ENCODE measurements at places on chromosomes 2 and 18. TPM values are rescaled to one million over a fixed set of nuclear protein-coding genes. Genes with fewer than 3 reads are reported as not detected.

GRCh38 chr18:75391279-75392225 is 36.0 kb downstream of the SMIM21 start:
- no peak for DNase-seq
- no peak overlapping the region for H3K4me3 ChIP-seq
- H3K4me1 ChIP-seq: no peaks in the 10 kb centered on the region
- no peaks in the 10 kb centered on the region for H3K27me3 ChIP-seq

- H3K27ac ChIP-seq: no peak overlapping the region
- H3K4me3 ChIP-seq: no peak overlapping the region
- no peak for DNase-seq
- H3K36me3 ChIP-seq: no peaks in the 10 kb centered on the region
- no peaks in the 10 kb centered on the region for H3K4me1 ChIP-seq
- no peaks in the 10 kb centered on the region for H3K27me3 ChIP-seq
Measured at GRCh38 chr2:39620067-39620466, 45.6 kb upstream of the TMEM178A start.

DNA sequence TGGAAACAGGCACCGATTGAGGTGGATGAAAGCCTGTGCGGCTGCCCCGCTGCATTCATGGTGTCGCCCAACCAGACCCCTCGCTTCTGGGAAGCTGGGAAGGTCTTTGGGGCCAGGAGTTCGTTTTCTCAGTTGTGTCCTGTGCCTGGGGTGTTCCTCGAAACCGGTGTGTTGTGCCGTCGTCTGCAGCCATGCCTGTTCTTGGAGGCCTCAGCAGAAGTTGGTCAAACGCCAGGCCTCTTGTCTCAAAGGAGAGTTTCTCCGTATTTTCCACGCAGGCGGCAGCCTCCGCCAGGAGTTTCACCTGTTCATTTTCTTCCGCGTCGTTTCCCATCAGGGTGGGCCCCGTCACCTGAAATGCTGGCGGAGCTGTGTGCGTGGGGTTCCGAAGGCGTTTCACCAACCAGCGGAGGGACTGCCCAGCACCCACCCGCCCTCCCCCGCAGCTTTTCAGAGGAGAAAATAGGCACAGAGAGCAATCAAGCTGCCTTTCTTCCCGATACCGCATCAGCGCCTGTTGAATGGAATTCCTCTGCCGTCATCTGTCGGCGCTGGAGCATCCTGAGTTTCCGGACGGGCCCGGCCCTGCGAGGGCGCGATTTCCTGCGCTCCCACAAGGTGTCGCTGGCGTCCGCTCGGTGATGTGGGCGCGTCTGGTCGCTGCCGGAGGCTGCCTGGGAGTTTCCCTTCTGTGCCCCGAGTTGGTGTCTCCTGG is 17.0 kb upstream of the NFATC1 start:
- H3K4me3 ChIP-seq: no peak overlapping the region
- peak; percentile 77 for DNase-seq
- H3K36me3 ChIP-seq: peaks cover 24% of the 10 kb centered on the region

The AQP4 gene
- 26.2 TPM for polyA plus RNA-seq

- DNase-seq: no peak
- no peak overlapping the region for H3K4me3 ChIP-seq
- no peaks in the 10 kb centered on the region for H3K36me3 ChIP-seq
- peaks cover 2% of the 10 kb centered on the region for H3K27me3 ChIP-seq
Measured at GRCh38 chr18:80022613-80023012, 11.6 kb upstream of the RBFA start.

The CTDP1 gene
- polyA plus RNA-seq: 17.6 TPM

The TMEM37 gene
- 0.96 TPM for polyA plus RNA-seq

The FBXO11 gene
- 30.8 TPM for polyA plus RNA-seq

GRCh38 chr18:420661-421246 is 79.7 kb downstream of the COLEC12 start:
- no peak overlapping the region for H3K4me3 ChIP-seq
- no peaks in the 10 kb centered on the region for H3K4me1 ChIP-seq
- no peaks in the 10 kb centered on the region for H3K27me3 ChIP-seq
- no peaks in the 10 kb centered on the region for H3K36me3 ChIP-seq
- H3K27ac ChIP-seq: no peak overlapping the region
- no peak for DNase-seq

DNA sequence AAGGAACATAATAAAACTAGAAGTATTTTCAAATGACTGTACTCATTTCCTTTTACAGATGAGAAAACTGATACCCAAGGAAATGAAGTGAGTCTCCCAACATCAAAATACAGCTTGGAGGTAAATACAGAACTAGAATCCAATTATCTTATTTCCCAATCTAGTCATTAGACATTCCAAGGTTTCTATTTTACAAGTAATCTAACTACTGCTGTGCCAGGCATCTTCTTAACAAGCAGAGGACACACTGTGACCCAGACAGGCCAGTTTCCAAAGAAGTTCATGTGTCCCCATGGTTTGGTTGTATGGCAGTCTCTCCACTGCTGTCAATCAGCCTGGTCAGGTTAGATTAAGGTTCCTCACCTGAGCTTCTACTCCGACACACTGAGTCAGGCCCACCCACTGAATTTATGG is 143.5 kb downstream of the THADA start:
- DNase-seq: no peak
- H3K4me3 ChIP-seq: no peak overlapping the region
- no peaks in the 10 kb centered on the region for H3K36me3 ChIP-seq
- peaks cover 24% of the 10 kb centered on the region for H3K4me1 ChIP-seq
- H3K27ac ChIP-seq: no peak overlapping the region

DNA sequence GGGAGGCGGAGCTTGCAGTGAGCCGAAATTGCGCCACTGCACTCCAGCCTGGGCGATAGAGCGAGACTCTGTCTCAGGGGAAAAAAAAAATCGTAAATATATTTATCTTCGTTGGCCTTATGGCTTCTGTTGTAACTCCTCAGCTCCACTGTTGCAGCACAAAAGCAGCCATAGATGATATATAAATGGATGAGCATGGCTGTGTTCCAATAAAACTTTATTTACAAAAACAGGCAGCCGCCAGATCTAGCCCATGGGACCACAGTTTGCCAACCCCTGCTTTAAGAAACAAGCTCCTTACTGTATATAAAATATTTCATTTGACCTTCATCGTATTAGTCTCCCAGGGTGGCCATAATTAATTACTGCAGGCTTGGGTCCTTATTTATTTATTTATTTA is 20.1 kb downstream of the ST8SIA3 start:
- no peaks in the 10 kb centered on the region for H3K36me3 ChIP-seq
- H3K4me1 ChIP-seq: no peaks in the 10 kb centered on the region
- H3K4me3 ChIP-seq: no peak overlapping the region
- no peak for DNase-seq
- no peaks in the 10 kb centered on the region for H3K27me3 ChIP-seq
- no peak overlapping the region for H3K27ac ChIP-seq

The IL36B gene
- polyA plus RNA-seq: not detected

DNA sequence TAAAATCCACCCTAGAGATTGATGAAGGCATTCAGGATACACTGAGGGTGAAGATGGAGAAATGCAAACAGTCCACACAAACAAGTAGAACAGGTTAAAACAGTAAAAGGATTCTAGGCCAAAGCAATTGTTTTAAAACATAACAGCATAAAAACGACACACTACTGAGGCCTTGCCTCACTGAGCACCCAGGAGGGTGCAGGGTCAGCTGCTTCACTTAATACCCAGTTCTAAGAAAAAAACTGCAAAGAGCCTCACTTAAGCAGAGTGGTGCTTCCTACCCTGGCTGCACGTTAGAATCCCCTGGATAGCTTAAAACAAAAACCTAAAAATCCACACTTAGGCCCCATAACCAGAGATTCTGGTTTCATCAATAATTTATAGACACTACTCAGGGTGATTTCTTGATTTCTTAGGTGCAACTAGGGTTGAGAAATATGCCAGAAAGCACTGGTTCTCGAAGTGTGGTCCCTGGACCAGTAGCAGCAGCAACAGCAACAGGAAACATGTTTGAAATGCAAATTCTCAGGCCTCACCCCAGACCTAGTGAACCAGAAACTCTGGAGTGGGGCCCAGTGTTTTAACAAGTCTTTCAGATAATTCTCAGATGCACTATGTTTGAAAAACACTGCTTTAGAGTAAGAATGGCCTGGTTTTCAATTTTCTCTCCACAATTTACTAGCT is 279.1 kb downstream of the ZEB2 start:
- no peaks in the 10 kb centered on the region for H3K27me3 ChIP-seq
- no peak for DNase-seq
- no peak overlapping the region for H3K27ac ChIP-seq
- H3K36me3 ChIP-seq: no peaks in the 10 kb centered on the region
- H3K4me3 ChIP-seq: no peak overlapping the region
- peaks cover 8% of the 10 kb centered on the region for H3K4me1 ChIP-seq

GRCh38 chr2:203143391-203143790 is 95.4 kb upstream of the CYP20A1 start:
- no peak overlapping the region for H3K27ac ChIP-seq
- no peak overlapping the region for H3K4me3 ChIP-seq
- peaks cover 53% of the 10 kb centered on the region for H3K36me3 ChIP-seq
- no peaks in the 10 kb centered on the region for H3K4me1 ChIP-seq
- no peaks in the 10 kb centered on the region for H3K27me3 ChIP-seq
- no peak for DNase-seq

- H3K27me3 ChIP-seq: no peaks in the 10 kb centered on the region
- H3K27ac ChIP-seq: no peak overlapping the region
Measured at GRCh38 chr2:41580806-41581205, 467.0 kb upstream of the PKDCC start.

- H3K36me3 ChIP-seq: peaks cover 86% of the 10 kb centered on the region
- no peaks in the 10 kb centered on the region for H3K27me3 ChIP-seq
- H3K27ac ChIP-seq: no peak overlapping the region
- peaks cover 36% of the 10 kb centered on the region for H3K4me1 ChIP-seq
- DNase-seq: peak; percentile 13
Measured at GRCh38 chr2:239153806-239154591, 246.8 kb downstream of the HDAC4 start.

- no peaks in the 10 kb centered on the region for H3K4me1 ChIP-seq
- no peak for DNase-seq
Measured at GRCh38 chr2:212843409-212844199, 305.0 kb upstream of the ERBB4 start.

The STPG4 gene
- polyA plus RNA-seq: not detected

- no peaks in the 10 kb centered on the region for H3K27me3 ChIP-seq
- DNase-seq: no peak
- H3K36me3 ChIP-seq: peaks cover 97% of the 10 kb centered on the region
- no peaks in the 10 kb centered on the region for H3K4me1 ChIP-seq
- no peak overlapping the region for H3K4me3 ChIP-seq
Measured at GRCh38 chr2:25270061-25270460, 71.7 kb downstream of the DNMT3A start.

The TMBIM1 gene
- 167 TPM for polyA plus RNA-seq

The MALL gene
- polyA plus RNA-seq: 2.6 TPM

GRCh38 chr2:67997903-67998302 is 64.9 kb downstream of the C1D start:
- H3K27ac ChIP-seq: no peak overlapping the region
- peaks cover 2% of the 10 kb centered on the region for H3K27me3 ChIP-seq
- H3K4me3 ChIP-seq: no peak overlapping the region
- no peaks in the 10 kb centered on the region for H3K36me3 ChIP-seq
- DNase-seq: no peak
- H3K4me1 ChIP-seq: no peaks in the 10 kb centered on the region

DNA sequence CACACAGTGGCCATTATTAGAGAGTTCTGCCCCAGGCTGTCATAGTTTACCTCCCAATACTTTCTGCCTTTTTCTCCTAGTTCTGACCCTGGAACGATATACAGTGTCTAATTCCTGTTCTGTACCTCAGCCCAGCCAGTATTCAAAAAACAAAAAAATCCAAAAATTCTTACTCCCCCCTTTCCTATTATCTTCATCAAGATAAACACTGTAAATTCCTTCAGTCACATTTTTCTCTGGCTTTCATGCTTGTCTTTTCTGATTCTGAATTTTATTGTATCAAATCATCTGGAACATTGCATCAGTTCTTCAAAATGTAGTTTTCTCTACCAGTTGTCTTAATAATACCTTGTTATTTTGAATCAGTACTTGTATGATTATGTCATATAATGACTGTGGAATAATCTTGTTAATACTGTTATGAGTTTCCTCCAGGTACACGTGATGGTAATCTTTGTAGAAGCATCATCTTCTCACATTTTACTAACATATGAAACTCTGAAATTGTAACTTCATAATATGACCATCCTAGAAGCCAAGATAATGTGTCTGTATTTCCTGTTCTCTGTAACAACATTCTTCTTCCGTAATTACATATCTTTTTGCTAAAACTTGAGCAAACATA is 79.0 kb upstream of the NOSTRIN start:
- no peaks in the 10 kb centered on the region for H3K4me1 ChIP-seq
- no peaks in the 10 kb centered on the region for H3K27me3 ChIP-seq
- DNase-seq: no peak
- no peaks in the 10 kb centered on the region for H3K36me3 ChIP-seq
- H3K4me3 ChIP-seq: no peak overlapping the region
- no peak overlapping the region for H3K27ac ChIP-seq

DNA sequence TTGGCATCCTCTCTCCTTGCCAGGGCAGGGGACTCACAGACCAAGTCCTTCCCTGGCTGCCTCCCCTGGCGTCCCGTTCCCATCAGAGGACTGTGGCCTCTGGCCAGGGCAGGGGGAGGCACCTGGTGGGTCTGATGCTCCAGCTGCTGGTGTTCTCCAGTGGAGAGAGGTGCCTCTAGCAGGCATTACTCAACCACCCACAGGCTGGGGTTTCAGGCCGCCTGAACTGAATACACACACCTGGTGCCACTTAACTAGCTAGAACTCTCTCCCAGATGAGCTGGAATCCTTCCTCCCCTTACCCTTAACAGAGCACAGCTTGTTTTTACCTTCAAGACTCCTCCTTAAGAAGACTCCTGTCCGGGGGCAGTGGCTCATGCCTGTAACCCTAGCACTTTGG is 37.7 kb upstream of the CNGA3 start:
- no peaks in the 10 kb centered on the region for H3K27me3 ChIP-seq
- no peak overlapping the region for H3K27ac ChIP-seq
- no peak overlapping the region for H3K4me3 ChIP-seq
- H3K36me3 ChIP-seq: no peaks in the 10 kb centered on the region
- no peak for DNase-seq
- no peaks in the 10 kb centered on the region for H3K4me1 ChIP-seq

The ICA1L gene
- 0.65 TPM for polyA plus RNA-seq

- H3K27me3 ChIP-seq: no peaks in the 10 kb centered on the region
- no peaks in the 10 kb centered on the region for H3K4me1 ChIP-seq
- no peak overlapping the region for H3K4me3 ChIP-seq
- DNase-seq: no peak
- H3K36me3 ChIP-seq: no peaks in the 10 kb centered on the region
- H3K27ac ChIP-seq: no peak overlapping the region
Measured at GRCh38 chr2:202848813-202849212, 22.8 kb downstream of the ICA1L start.

DNA sequence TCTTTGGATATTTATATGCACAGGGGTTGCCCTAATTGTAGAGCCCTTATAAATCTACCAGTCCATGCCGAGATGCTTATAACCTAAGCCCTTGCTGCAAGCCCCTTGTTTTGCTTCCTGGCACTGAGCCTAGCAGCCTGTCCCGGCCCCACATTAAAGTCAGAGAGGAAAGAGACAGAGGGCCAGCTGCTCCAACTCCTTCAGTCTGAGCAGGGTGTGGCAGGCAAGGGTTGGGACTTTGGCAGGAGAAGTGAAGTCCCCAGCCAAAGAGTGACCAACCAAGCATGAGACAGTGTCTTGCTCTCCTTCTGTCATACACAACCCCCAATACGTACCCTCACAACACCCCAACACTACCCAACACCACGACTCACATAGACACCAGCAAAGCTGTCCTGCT is 54.7 kb upstream of the FZD7 start:
- H3K4me1 ChIP-seq: peaks cover 3% of the 10 kb centered on the region
- H3K27ac ChIP-seq: no peak overlapping the region
- H3K36me3 ChIP-seq: no peaks in the 10 kb centered on the region
- DNase-seq: no peak
- no peaks in the 10 kb centered on the region for H3K27me3 ChIP-seq

- H3K27ac ChIP-seq: no peak overlapping the region
- H3K36me3 ChIP-seq: no peaks in the 10 kb centered on the region
Measured at GRCh38 chr18:21489919-21490495, 110.5 kb downstream of the ESCO1 start.

Measured in psoas muscle (tissue), 8 donors.